ENCODE measurements at places on chromosomes 3 and 15. TPM values are rescaled to one million over a fixed set of nuclear protein-coding genes. Genes with fewer than 3 reads are reported as not detected.

DNA sequence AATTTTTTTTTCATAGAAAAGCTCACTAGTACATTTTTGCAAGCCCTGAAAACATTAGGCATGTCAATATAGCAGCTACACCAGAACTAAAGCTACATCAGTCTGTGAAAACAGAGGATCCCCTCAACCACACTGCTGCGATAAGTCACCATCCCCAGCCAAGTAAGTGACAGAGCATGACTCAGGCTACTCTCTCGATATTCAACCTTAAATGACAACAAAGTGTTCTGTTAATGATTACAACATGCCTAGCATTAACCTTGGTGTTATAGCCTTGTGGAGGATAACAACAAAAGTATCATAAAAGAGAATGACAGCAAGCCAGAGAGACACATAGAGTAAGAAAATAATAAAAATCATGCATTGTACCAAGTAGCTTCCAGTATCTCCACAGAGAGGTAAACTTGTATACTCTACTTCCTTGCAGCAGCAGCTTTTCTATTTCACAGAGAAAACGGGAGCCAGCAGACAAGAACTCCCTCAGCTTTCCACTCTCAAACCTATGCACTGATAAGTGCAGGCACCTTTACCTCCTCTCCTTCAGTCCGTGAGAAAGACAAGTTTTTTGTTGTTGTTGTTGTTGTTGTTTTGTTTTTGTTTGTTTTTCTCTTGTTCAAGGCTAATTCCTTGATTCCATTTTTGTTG is 76.6 kb downstream of the GBE1 start:
- DNase-seq: no peak

GRCh38 chr3:83193526-83193925 is 1432.1 kb upstream of the GBE1 start:
- no peak for DNase-seq

DNA sequence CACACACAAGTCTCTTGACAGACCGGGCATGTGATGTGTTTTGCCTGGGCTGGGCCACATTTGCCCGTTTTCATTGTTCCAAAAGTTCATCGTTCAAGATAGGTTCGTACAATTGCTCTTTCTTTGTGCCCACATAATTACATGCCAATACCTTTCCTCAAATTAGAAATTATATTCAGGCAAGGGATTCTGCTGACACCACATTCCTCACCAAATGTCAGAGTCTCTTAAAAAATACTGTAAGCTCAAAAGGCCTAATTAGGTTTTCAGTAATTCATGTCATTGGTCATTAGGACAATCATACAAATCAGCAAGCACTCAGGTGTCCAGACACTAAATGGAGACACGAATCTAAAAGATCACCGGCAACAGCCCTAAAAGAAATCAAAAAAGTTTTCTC is 215.3 kb downstream of the ALCAM start:
- no peak for DNase-seq

- no peak for DNase-seq
Observed at GRCh38 chr3:126058666-126059065, 25.3 kb downstream of the SLC41A3 start.

DNA sequence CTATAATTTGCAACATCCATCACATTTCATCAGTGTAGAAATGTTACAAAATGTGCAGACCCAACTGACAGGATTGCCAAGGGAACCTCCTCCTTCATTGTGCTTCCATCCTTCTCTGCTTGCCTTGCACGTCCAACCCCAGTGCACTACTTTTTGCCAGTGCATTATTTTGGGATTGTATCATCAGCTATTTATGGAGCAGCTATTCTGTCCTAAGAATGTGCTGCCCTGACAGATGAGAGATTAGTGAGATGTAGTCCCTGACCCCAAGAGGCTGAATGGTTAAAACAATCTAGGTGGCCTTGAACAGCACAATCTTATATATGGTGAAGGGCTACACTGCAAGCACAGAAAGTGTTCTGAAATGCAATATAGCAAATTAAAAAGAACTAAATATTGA is 935.8 kb downstream of the IGSF11 start:
- no peak for DNase-seq

- no peak for DNase-seq
Observed at GRCh38 chr15:70690491-70691276, 72.7 kb downstream of the UACA start.

DNA sequence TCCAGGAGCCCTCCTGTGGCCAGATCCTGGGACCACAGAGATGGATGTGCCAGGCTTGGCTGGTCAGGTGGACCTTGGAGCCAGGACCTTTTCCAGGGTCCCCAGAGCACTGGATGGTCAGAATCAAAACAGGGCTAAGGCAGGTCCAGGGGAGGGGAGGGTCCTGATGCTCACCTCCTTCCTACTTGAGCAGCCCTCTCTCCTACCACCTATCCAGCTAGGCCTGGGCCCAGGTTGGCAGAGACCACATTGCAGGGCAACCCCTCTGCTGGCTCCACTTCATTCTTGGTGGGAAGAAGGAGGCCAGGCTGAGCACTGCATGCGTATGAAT is 28.5 kb upstream of the SFMBT1 start:
- no peak for DNase-seq

- no peak for DNase-seq
Observed at GRCh38 chr3:194632226-194632808, 902 bp downstream of the TMEM44 start.

DNA sequence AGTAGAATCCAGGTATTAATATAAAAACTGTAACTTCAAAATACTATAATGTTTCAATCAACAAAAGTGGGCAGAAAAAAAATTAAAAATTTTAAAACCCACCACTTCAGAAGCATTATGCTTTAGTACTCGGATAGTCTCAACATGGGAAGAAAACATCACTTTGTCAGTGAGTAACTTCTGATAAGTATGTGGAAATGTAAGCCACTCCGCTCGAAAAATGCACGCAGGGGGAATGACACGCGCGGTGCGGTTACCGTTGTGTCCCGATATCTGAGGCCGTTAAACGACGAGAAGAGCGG is 656 bp downstream of the NGLY1 start:
- no peak for DNase-seq

DNA sequence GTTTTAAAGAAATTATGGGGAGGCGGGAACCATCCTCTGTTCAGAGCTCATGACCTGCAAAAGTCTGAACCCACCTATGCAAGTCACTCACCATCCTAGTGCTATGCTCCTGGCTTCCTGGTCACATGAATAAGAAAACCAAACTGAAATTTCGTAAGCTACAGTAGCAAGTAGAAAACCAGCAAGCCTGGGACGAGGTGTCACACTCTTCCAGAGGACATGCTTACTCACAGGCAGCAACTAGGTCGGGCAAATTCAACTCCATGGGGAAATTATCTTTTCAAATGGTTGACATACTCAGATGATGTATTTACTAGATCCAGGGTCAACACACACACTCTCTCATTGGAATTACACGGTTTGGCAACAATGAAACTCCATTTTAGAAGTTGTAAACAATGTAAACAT is 31.3 kb downstream of the LDHAL6B start:
- DNase-seq: no peak

DNA sequence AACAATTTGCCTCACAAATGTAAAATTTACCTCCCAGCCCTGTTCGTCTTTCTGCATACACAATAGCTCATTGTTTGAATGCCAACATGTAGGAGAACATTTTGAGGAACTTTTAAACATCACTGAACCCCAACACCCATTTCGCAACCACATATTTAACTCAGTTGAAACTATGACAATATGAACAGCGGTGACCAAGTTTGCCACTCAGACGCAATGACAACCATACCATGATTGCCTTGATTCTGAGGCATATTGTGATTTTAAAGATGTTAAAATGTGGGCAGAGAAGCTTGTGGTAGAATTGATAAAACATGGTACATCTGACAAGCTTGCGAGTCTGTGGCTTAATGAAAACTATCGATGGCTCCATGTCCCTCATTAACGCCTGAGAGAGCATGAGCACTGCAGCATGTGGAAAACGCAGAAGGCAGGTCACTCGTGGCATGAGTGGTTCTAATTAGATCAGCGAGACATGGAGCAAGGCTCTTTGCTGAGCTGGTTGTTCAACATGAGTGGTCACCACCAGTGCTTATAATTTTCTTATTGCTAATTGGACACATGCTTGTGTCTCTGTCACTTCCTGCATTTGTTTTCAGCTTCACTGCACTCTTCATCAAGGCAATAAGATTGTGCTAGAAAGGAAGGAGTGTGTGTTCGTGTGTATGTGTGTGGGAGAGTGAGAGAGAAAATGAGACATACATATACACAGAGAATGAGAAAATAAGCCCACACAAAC is 116.8 kb downstream of the CHST2 start:
- DNase-seq: no peak

- DNase-seq: no peak
Observed at GRCh38 chr3:15038306-15038705, 26.8 kb downstream of the MRPS25 start.

GRCh38 chr15:80450811-80451321 is 46.7 kb downstream of the ARNT2 start:
- DNase-seq: no peak

DNA sequence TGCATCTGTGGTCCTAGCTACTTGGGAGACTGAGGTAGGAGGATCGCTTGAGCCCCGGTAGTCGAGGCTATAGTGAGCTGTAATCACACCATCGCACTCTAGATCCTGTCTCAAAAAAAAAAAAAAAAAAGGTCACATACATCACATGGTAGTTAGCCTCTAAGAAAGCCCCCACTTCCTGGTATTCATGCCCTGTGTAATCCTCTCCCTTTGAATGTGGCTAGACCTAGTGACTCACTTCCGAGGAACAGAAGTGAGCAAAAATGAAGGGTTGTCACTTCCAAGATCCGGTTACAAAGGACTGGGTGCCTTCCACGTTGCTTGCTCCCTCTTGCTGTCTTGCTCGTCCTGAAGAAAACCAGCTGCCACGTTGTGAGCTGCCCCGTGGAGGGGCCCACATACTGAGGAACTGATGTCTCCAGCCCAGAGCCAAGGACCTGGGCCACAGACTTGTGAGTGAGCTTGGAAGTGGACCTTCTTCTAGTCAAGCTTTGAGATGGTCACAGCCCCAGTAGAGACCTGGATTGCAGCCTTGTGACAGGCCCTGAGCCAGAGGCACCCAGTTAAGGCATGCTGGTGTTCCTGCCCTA is 12.6 kb upstream of the LCTL start:
- no peak for DNase-seq

GRCh38 chr3:195697582-195698324 is 23.0 kb upstream of the MUC20 start:
- no peak for DNase-seq

- peak; percentile 27 for DNase-seq
Observed at GRCh38 chr3:186529201-186529999, 14.8 kb downstream of the CRYGS start.

- DNase-seq: no peak
Observed at GRCh38 chr3:39280571-39280970, 735 bp upstream of the CX3CR1 start.

DNA sequence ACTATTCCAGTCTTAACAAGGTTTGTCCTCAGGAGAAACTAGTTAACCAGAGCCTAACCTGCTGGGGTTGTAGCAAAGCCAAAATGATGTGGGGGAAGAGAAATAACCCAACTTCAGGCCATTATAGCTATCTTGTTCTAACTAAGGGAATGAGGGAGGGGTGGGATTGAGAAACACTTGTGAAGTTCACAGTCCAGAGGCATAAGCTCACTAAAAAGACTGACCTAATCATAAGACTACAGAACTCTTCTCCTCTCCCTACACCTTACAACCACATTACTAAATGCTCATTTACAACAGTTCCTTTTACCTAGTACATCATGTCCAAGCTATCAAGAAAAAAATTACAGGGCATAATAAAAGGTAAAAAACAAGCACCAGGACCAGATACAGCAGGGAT is 52.8 kb downstream of the UBE3A start:
- DNase-seq: no peak

- no peak for DNase-seq
Observed at GRCh38 chr3:150538324-150539208, 7.7 kb downstream of the SERP1 start.

- peak; percentile 58 for DNase-seq
Observed at GRCh38 chr3:137121704-137122314, 164.0 kb downstream of the IL20RB start.

CD96 gene
- total RNA-seq: 6.2 TPM

GRIP2 gene
- total RNA-seq: 0.58 TPM

KATNBL1 gene
- total RNA-seq: 90.6 TPM

CFAP100 gene
- total RNA-seq: not detected

FOXL2 gene
- total RNA-seq: not detected

GOLGA6A gene
- not detected for total RNA-seq

WNT7A gene
- not detected for total RNA-seq

STRIT1 gene
- not detected for total RNA-seq

TMCO5A gene
- total RNA-seq: 1.4 TPM

FEZF2 gene
- not detected for total RNA-seq

SCG5 gene
- total RNA-seq: not detected

PLA2G4D gene
- 2.9 TPM for total RNA-seq

PPM1L gene
- 45.1 TPM for total RNA-seq

ZXDC gene
- 44.5 TPM for total RNA-seq

IMPG2 gene
- under 0.01 TPM for total RNA-seq

NUP210 gene
- 6.2 TPM for total RNA-seq

All from stomach (tissue), 19 donors.